ENCODE measurements at places on chromosomes 6 and 20.

DNA sequence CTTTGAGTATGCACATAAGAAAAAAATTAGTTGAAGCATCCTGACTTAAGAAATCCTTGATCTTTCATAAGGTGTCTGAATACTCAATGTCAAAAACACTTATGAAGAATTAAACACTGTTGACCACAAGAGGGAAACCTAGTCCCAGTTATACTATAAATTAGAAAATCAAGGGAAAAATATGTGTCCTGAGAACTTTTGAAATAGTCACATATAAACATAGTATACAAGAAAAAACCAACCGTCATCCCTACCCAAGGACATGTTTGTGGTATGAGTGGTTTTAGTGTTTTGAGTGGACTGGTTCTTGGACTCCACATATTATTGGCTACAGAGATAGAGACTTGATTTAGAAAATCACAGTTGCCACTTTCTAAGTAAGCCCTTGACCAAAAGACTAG, 7.6 kb upstream of the HLA-DRA start:
- peak overlapping the region; percentile 24 for H3K27ac ChIP-seq
- H3K4me3 ChIP-seq, result no peak overlapping the region
- H3K4me1 ChIP-seq, result peaks cover 33% of the 10 kb centered on the region

DNA sequence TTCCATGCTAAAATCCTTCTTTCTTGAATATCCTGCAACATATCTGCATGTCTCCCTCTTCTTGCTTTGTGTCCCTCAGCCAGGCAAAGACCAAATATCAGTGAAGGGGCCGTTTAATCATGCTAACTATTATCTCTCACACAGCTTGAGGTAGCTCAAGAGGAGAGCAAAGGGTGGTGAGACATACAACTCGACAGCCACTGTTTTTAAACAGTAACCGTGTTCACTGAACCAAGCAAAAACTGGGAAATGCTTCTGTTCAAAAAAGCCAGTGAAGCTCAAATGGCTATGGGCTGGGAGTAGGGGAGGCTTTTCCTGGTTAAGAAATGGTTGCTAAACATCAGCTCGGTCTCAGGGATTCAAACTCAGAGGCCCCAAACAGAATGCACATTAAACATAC, 83.4 kb downstream of the MAP7 start:
- H3K36me3 ChIP-seq, result no peaks in the 10 kb centered on the region
- no peak overlapping the region for H3K27ac ChIP-seq
- no peak for DNase-seq
- peaks cover 8% of the 10 kb centered on the region for H3K4me1 ChIP-seq

DNA sequence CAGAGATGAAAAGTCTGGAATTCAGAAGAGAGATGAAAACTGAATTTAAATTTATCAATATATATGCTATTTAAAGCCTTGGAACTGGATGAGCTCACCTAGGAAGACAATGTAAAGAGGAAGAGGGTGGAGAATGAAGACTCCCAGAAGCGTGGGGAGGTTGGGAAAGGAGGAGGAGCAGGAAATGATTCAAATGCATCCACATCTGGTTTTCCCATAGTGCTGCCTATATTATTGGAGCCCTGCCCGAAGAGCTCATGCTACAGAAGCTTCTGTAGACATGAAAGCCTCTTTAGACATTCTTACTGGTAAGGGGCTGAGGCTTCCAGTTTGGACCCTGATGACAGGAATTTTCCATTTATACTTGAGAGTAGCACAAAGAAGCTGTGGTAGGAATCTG, 19.2 kb downstream of the PDE7B start:
- H3K4me3 ChIP-seq, result no peak overlapping the region
- H3K4me1 ChIP-seq, result peaks cover 2% of the 10 kb centered on the region
- H3K36me3 ChIP-seq, result peaks cover 1% of the 10 kb centered on the region

DNA sequence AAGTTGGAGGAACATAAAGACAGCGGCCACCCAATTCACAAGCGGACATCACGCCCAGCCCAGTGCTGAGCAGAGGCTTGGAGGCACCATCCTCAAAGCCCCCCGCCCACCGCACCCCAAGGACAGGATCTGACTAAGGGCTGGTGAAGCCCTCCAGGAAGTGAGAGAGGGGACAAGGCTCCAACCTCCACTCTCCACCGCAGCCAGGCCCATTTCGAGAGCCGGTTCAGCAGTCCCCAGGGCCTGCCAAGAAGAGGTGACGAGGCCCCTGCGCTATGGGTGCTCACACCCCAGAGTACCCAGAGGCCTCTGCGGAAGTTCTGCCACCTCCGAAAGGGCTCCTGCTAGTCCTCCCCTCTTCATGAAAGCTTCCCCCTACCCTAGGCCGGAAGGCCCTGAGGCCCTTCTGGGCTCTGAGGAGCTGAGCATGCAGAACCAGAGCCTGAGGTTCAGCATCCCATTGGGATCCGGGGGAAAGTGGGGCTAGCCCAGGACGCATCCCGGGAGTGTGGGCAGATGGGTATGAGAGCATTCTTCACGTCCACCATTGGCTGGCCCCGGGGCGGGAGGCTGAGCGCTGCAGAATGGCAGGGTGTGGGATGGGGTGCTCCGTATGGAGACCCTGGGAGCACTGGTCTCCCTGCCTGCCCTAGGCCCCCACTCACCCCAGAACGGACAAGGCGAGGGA, 2.5 kb downstream of the GRM4 start:
- peaks cover 64% of the 10 kb centered on the region for H3K27me3 ChIP-seq
- peak overlapping the region; percentile 55 for H3K4me3 ChIP-seq
- peaks cover 20% of the 10 kb centered on the region for H3K4me1 ChIP-seq
- no peak for DNase-seq

GRCh38 chr20:843912-844311, 10.4 kb downstream of the FAM110A start:
- no peak overlapping the region for H3K4me3 ChIP-seq
- no peak for DNase-seq
- H3K27ac ChIP-seq, result no peak overlapping the region
- peaks cover 2% of the 10 kb centered on the region for H3K36me3 ChIP-seq
- H3K4me1 ChIP-seq, result peaks cover 55% of the 10 kb centered on the region
- H3K27me3 ChIP-seq, result no peaks in the 10 kb centered on the region

DNA sequence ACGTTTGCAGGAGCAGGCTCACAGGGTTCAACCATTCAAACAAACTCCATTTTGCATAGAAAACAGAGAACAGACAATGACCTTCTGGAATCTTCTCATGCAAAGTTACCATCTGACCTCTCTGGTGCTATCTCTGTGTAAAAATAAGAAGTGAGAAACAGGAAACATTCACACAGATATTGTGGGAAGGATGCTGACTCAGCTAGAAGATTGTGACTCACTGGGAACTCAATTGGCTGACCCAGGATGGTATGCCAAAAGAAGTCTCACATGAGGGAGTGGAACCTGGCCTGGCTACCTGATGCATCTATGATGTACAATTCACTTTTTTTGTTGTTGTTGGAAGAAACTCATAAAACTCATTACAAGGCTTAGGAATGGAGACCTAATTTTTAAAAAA, 61.1 kb upstream of the TBX18 start:
- H3K4me3 ChIP-seq, result no peak overlapping the region
- H3K36me3 ChIP-seq, result no peaks in the 10 kb centered on the region
- H3K4me1 ChIP-seq, result no peaks in the 10 kb centered on the region
- no peak overlapping the region for H3K27ac ChIP-seq
- no peak for DNase-seq
- no peaks in the 10 kb centered on the region for H3K27me3 ChIP-seq

- no peak overlapping the region for H3K27ac ChIP-seq
- no peaks in the 10 kb centered on the region for H3K4me1 ChIP-seq
- DNase-seq, result no peak
Observed at GRCh38 chr20:20904501-20904831, 192.0 kb upstream of the RALGAPA2 start.

- no peaks in the 10 kb centered on the region for H3K4me1 ChIP-seq
- no peak overlapping the region for H3K27ac ChIP-seq
- H3K4me3 ChIP-seq, result no peak overlapping the region
- H3K36me3 ChIP-seq, result no peaks in the 10 kb centered on the region
Observed at GRCh38 chr20:23606652-23607049, 934 bp upstream of the CST9 start.

GRCh38 chr6:109454496-109455436, 806 bp downstream of the MICAL1 start:
- H3K4me1 ChIP-seq, result peaks cover 82% of the 10 kb centered on the region
- peak overlapping the region; percentile 98 for H3K27ac ChIP-seq
- H3K27me3 ChIP-seq, result no peaks in the 10 kb centered on the region
- DNase-seq, result peak; percentile 70
- H3K36me3 ChIP-seq, result peaks cover 35% of the 10 kb centered on the region
- H3K4me3 ChIP-seq, result peak overlapping the region; percentile 97

DNA sequence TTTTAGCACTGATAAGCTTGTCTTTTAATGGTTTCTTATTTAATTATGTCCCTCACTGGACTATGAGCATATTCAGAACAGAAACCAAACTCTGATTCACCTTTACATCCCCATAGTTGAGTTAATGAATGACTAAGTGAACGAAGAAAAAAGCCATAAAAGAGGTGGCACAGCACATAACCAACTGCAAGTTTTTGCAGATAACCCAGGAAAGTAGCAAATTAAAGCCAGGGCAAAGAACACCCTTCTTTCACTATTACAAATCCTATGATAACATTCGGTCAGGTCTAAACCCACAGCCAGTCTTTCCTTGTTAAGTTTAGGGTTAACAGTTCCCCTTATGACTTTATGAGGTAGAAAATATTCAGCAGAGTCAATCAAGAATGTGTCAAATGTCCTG, 102.7 kb downstream of the RIN2 start:
- no peak overlapping the region for H3K27ac ChIP-seq
- no peak overlapping the region for H3K4me3 ChIP-seq
- no peaks in the 10 kb centered on the region for H3K36me3 ChIP-seq
- DNase-seq, result no peak

DNA sequence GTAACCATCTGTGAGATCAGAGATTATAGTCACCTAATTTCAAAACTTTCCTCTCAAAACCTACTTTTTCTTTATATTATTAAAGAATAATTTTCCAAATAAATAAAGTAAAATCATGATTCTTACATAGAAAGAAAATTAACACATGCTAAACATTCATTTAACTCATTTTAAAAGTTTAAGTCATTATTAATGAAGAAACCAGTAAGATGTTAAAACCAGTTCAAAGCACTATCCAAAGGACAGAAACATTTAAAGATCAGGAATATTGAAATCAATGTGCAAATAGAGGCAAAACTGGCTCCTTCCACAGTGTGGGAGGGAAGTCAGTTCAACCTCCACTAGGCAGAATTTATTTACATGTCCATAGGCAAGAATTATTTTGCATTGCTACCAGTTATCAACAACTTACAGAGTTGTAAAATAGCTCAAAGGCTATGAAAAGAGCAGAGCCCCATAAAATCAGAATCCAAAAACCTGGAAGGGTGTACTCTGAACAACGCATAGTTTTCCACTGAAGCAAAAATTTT, 146.9 kb downstream of the KHDC1L start:
- no peak for DNase-seq
- H3K36me3 ChIP-seq, result peaks cover 2% of the 10 kb centered on the region
- H3K27ac ChIP-seq, result no peak overlapping the region
- H3K27me3 ChIP-seq, result no peaks in the 10 kb centered on the region
- H3K4me3 ChIP-seq, result no peak overlapping the region

GRCh38 chr6:61809004-61809595, 476.9 kb downstream of the KHDRBS2 start:
- H3K27me3 ChIP-seq, result no peaks in the 10 kb centered on the region
- no peak for DNase-seq
- H3K4me3 ChIP-seq, result no peak overlapping the region

GRCh38 chr6:52691718-52692117, 20.8 kb downstream of the TMEM14A start:
- DNase-seq, result no peak
- no peak overlapping the region for H3K27ac ChIP-seq
- peaks cover 2% of the 10 kb centered on the region for H3K27me3 ChIP-seq
- H3K36me3 ChIP-seq, result peaks cover 2% of the 10 kb centered on the region
- H3K4me1 ChIP-seq, result no peaks in the 10 kb centered on the region

GRCh38 chr20:34242879-34243278, 1.7 kb downstream of the ASIP start:
- DNase-seq, result no peak
- no peak overlapping the region for H3K4me3 ChIP-seq
- H3K36me3 ChIP-seq, result peaks cover 5% of the 10 kb centered on the region

- no peaks in the 10 kb centered on the region for H3K4me1 ChIP-seq
- H3K36me3 ChIP-seq, result peaks cover 45% of the 10 kb centered on the region
- no peak for DNase-seq
- no peak overlapping the region for H3K27ac ChIP-seq
- H3K27me3 ChIP-seq, result no peaks in the 10 kb centered on the region
Observed at GRCh38 chr6:84137989-84138575, 89.4 kb downstream of the CEP162 start.

DNA sequence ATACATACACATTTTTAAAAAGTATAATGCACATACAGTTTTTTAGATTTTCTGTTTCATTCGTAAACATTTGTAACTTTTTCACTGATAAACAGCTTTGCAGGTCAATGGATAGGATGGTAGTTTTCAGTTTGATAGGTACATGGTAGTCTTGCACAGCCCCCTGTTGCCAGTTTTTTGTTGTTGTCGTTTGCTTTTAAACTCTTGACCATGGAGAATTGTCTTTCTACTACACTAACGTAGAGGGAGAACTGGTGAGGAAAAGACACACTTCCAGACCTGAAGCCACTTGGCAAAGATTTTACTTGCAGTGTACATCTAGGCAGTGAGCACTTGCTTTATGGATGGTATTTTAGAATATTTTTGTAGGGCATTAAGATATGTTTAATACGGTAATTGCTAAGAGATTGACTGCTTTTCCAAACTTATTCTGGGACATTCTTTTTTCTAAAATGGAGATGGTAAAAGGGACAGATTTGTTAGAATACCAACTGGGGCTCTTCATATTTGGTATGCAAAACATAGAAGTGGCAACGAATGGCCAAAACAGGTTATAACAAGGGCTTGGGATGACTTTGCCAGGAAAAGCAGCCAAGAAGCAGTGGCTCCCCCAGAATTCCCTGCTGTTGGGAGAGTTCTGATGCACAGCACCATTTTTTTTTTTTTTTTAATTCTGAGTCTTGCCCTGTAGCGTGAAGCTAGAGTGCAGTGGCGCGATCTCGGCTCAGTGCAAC, 1.5 kb downstream of the PYGB start:
- H3K27me3 ChIP-seq, result peaks cover 3% of the 10 kb centered on the region
- no peak overlapping the region for H3K27ac ChIP-seq
- peak overlapping the region; percentile 86 for H3K4me3 ChIP-seq

GRCh38 chr20:39032997-39033396, 70.9 kb downstream of the DHX35 start:
- no peak overlapping the region for H3K27ac ChIP-seq
- no peak overlapping the region for H3K4me3 ChIP-seq
- DNase-seq, result no peak
- peaks cover 63% of the 10 kb centered on the region for H3K36me3 ChIP-seq

- H3K27ac ChIP-seq, result no peak overlapping the region
- H3K36me3 ChIP-seq, result no peaks in the 10 kb centered on the region
- DNase-seq, result no peak
- H3K27me3 ChIP-seq, result peaks cover 46% of the 10 kb centered on the region
Observed at GRCh38 chr20:3727401-3728021, 5.0 kb upstream of the HSPA12B start.

Measured in activated B cell treated with CpG ODN at 0.5 μM for 24 hours (primary cell).